LHCN-M2 (cell line): ENCODE measurements at places on chromosomes 5 and 9.

DNA sequence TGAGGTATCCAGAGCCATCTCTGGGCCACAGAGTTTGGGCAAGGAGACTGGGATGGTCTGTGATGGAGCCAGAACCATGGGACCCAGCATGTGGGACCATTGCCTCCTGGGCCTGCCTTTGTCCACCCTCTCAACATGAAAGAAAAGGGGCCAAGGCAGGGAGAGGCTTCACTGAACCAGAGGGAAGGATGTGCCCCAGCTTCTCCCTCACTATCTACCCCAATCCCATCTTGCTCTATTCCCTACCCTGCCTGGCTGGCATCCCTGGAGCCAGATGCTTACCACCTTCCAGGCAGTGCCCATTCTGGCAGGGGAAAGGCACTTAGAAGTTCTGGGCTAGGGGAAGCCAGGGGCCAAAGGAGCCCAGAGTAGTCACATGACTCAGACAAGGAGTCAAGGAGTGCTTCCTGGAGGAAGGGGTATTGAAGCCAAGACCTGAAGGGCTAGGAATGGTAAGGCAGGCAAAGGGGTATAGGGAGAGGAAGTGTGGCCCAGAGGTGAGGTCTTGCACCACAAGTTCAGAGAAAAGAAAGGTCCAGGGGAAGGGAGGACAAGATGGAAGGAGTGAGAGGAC is 9.8 kb downstream of the PDLIM4 start:
- no peak for DNase-seq

DNA sequence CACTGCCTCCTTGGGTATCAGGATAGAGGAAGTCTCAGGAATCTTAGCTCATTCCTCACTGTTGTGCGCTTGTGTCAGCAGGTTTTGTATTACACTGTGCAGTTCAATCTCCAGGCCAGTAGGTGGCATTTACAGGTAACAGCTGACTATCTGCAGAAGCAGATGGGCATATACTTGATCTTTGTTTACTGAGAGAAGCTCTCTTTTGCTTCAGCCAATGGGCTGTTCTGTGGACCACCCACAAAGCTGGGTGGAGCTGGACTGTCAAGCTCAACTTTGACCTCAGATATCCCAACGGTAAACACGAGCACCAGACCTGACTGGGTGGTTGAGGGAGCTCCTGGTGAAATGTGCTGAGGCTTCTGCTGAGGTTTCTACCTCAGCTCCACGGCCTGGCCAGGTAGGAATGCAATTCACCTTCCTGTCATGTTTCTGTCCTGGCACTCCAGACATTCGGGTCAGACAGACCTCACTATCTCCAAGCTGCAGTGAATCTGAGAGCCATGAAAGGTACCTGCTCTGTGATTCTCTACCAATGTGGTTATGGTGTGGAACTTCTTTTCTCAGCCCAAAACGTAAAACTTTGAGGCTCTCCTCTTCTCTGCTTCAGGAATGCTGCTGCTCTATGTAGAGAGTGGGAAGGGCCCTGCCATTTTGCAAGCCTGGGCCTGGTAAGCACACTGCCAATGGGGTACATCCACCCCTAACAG is 167.9 kb upstream of the ACTBL2 start:
- DNase-seq: peak; percentile 70

GRCh38 chr5:16891033-16891432 is 45.1 kb downstream of the MYO10 start:
- DNase-seq: peak; percentile 14

DNA sequence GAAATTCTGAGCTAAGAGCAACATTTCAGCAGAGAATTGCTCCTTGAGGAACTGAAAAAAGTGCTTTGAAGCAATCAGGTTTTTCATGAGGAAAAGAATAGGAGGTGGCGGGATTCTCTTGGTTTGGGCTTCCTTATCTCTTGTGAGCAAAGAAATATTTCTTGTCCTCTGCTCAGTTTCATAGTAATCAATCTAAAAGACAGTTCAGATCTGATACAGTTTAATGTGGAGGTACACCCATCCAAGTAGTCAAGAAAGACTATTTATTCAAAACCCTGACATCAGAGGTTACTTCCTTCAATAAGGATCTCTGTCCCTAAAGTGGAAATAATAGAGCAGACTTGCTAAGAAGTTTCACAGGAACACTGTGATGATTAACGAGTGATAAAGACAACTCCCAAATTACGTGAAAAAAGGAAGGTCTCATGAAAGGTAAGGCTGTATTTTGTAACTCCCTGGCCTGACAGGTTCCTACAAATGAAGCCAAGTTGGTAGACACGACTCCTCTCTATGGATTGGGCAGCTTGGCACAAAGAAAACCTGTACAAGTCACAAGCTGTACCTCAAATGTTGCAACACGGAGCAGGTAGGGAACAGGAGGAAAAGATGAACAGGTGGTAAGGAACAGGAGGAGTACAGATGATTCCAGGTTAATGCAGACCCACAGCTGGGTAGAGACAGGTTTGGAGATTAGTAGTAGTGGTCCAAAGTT is 94.1 kb downstream of the SUSD1 start:
- DNase-seq: no peak

DNA sequence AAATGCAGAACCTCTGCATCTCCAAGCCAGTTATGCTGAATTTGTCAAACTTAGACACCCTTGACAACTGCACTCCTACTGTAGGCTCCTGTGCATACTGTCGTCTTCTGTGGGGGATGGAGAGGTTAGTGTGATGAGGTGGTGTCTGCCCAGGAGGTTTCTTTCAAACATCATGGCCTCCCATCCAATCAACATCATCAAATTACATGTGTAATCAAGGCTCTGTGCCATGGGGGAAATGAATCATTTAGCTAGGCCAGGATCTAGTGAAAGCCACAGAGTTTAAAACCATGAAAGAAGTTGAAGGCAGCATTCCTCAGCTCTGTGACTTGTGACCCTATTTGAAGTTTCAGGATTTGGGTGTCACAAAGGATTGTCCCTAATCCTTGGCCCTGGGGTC is 240.6 kb downstream of the MARCHF11 start:
- DNase-seq: peak; percentile 77

DNA sequence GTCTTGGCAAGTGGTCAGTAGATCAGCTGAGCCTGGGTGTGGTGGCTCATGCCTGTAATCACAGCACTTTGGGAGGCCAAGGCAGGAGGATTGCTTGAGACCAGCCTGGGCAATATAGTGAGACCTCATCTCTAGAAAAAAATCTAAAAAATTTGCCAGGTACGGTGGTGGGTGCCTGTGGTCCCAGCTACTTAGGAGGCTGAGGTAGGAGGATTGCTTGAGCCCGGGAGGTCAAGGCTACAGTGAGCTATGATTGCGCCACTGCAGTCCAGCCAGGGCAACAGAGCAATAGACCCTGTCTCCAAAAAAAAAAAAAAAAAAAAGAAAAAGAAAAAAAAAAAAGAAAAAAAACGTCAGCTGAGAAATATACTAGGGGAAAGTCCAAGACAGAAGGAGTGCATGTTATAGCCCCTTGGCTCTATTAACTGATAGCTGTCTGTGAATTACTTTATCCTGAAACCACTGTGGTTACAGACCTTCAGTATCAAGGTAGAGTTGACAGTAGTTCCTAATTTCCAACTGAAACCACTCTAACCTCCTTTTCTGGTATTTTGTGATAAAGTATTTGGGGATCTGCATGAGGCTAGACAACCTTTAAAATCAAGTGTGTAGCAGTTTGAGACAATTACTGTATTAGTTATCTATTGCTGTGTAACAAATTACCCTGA is 2.3 kb upstream of the INIP start:
- DNase-seq: no peak

GRCh38 chr9:115939065-115939765 is 214.4 kb upstream of the PAPPA start:
- peak; percentile 71 for DNase-seq

- DNase-seq: no peak
Observed at GRCh38 chr5:178589180-178590140, 733 bp downstream of the COL23A1 start.

- no peak for DNase-seq
Observed at GRCh38 chr9:83185488-83186154, 122.7 kb upstream of the RASEF start.

DNA sequence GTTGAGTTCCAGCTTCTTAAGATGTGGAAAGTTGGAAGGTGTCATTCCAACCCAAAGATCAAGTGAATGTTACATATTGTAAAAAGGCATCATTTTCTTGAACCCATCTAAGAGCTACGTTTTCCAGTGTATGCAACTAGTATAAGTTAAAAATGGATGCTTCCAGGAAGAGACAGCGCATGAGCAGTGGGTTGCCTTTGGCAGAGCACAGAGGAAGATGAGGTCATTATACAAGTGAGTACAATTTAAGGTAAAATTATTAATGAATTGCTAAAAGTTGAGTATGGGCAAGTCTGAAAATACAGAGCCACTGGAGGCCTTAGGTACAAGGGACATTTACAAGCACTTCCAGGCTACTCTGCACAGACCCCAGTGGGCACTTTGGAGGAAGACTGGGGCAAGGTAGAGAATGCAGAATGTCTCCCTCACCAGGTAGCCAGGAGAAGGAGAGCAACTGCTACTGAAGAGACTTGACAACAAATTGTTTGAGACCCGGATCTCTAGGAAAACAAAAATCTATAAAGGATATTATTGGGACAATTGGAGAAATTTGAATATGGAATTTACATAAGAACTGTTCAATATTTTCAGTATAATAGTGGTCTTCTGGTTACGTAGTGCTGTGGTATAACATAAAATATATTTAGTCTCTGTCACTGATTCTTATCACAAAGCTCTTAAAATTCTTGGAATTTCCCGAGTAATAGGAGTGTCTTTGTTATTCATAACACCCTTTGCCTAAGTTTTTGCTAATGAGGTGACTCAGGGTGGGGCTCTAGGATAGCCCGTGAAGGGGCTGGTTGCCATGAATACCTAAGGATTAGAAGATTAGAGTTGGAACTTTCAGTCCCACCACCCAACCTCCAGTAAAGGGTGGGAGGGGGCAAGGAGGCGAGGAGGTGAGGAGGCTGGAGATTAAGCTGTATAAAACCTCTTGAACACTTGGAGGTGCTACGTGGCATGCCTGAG is 129.9 kb upstream of the FER start:
- DNase-seq: no peak

DNA sequence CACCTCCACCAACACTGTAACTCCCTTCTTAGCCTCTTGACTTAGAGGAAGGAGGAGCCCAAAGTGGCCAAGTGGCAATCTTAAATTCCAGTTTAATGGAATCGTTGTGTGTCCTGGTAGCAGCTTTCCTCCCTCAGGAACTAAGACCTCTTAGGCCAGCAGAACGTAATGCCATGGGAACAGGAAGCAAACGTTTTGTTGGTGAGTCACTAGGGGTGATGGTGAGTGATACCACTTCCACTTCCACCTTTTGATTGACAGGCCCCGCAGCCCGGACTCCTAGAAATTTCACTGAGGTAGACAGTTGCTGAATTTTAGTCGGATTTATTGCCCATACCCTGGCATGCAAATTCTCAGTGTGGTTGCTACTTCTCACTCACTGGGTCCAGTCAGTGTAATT is 94.2 kb upstream of the FBN2 start:
- DNase-seq: peak; percentile 61

- DNase-seq: peak; percentile 95
Observed at GRCh38 chr5:134029156-134029555, 24.4 kb upstream of the VDAC1 start.

DNA sequence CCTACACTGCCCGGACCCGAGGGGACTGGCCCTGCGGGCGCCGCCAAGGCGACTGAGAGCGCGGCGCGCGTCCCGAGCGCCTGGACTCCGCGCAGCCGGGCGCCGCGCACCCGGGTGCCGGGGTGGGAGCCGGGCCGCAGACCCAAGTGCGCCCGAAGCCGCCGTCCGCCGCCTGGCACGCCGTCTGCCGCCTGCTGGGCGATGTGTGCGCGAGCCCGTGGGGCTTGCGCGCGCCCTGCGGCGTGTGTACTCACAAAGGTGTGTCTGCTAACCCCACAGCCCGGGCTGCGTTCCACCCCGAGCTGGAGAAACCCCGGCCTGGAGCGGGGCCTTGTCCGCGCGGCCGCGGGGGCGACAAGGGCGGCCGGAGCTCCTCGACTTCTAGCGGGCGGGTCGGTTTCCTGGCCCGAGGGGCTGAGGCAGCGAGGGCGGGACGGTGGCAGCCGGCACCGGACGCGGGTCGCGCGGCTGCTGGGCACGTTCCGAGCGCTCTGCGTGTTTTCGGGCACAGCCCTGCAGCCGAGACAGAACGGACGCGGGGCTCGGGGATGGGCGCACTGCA is 1.1 kb upstream of the ZSWIM6 start:
- peak; percentile 75 for DNase-seq

DNA sequence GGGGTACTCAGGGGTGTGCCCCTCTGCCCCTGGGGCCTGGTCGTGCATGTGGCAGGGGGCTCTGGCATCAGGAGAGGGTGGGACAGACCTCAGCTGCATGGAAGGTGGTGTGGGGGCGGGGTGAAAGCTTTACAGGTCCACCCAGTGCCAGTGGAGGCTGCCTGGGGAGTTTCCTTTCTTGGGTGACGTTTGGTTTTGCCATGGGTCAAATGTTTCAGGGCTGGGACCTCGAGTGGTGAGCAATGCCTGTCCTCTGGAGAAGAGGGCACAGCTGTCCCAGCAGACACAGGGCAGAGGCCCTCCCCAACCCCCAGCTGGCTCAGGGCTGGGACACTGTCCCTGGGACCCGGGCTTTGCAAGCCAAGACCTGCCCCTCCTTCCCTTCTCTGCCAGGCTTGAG is 3.6 kb downstream of the RXRA start:
- peak; percentile 72 for DNase-seq

DNA sequence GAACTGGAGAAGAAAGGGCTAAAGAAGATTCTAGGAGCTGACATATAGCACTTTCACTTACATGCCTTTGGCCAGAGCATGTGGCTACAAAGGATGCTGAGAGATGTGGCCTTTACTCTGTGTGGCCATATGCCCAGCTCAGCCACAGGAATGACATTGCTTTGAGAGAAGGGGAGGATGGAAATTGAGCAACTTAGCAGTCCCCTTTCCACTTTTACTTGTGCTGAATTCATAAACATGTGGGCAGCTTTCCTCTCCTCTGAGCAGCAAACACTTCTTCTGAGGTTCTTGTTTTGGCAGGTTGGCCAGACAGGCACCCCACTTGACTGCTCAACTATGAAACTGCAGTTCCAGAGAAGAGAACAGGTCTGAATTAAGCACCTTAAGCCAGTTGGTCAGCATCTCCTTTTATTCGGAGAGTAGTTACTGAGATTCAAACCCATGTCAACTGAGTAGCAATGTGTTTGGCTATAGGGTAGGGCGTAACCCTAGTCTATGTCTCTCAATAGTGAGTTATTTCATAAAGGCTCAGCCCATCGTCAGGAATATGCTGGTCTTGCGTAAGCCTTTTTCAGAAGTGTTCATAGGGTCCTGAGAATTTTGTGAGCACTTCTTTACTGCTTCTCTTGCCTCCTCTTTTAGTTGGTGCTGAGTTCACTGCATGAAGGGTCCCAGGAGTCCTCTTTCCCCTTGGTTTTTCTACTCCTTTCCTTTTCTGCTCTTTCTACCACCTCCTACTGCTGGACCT is 134.5 kb downstream of the PALM2AKAP2 start:
- DNase-seq: peak; percentile 59

- DNase-seq: peak; percentile 19
Observed at GRCh38 chr9:73565833-73566465, 414.3 kb downstream of the ANXA1 start.

DNA sequence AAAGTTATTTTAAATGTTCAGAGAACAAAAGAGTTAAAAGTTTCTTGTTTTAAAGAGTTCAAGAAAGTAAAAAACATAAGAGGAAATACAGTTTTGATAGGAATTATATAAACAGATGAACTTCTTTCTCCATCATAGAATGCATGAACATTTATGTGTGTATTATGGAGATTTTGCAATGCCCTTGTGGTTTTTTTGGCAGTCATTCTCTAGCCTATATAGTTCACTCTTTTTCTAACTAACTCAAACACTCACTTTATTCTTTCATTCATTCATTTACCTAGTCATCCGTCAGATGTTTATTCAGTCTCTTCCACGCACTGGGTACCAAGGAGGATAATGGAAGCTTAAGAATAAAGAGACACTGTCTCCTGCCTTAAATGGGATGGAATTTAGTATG is 195.9 kb upstream of the VLDLR start:
- no peak for DNase-seq
